ENCODE measurements at places on chromosomes 2 and 18.

GRCh38 chr2:188570370-188570769 lies 278.7 kb downstream of the GULP1 start:
- DNase-seq: no peak

GRCh38 chr2:238239543-238239862 lies 335 bp downstream of the HES6 start:
- no peak for DNase-seq

- no peak for DNase-seq
Observed at GRCh38 chr2:10845640-10846039, 33.1 kb upstream of the PDIA6 start.

- no peak for DNase-seq
Observed at GRCh38 chr2:41909584-41909983, 138.2 kb upstream of the PKDCC start.

- DNase-seq: no peak
Observed at GRCh38 chr18:22347606-22348511, 69.9 kb downstream of the CTAGE1 start.

GRCh38 chr18:72612894-72613533 lies 68.9 kb upstream of the CBLN2 start:
- no peak for DNase-seq

DNA sequence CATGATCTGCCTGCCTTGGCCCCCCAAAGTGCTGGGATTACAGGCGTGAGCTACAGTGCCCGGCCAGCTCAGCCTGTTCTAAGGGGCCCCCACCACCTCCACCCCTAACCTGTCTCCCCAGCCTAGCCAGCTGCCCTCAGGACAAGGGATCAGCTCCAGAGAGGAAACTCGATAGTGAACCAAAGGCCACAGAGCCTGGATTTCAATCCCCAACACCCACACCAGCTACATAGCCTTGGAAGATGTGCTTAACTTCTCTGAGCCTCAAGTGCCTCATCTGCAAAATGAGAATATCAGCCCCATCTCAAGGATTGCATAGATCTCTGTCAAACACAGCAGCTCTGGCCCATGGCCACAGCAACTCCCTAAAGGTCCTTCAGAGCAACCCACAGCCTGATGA lies 32.0 kb downstream of the BIN1 start:
- no peak for DNase-seq

GRCh38 chr18:59268721-59269562 lies 4.3 kb downstream of the RAX start:
- peak; percentile 48 for DNase-seq

DNA sequence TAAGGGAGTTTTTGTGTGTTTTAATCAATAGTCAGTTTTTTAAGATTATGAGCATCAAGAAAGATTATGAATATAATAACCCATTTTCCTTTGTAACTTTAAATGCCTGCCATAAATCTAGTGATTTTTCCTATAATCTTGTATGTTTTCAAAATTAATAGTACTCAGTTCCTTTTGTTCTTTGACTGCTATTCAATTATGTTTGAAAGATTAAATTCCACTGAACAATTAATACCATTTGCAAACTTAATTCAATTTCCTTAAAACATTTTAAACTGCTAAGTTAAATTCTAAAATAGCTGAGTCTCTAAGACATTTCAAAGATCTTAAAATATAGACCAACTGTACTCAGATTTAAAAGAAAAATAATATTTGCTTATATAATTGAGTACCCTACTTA lies 1173.9 kb upstream of the TMEFF2 start:
- no peak for DNase-seq

DNA sequence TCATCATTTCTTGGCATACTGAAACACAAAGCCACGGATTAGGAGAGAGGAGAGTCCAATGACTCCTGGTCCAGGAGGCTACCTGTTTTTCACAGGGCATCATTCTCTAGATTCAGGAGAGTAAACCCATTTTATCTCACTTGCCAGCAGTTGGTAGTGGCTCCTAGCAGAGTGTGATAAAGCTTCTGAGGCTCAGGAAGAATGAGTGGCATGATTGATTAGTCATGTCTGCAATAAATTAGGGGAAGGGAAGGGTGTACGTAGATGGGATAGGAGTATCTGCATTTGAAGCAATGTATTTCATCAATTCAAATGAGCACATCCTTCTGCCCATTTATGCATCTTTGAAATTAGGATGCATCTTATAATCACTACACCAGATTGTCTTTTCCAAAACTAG lies 31.1 kb upstream of the PNO1 start:
- DNase-seq: no peak

- DNase-seq: no peak
Observed at GRCh38 chr2:236665572-236666118, 96.0 kb downstream of the ACKR3 start.

Data from activated CD4-positive, alpha-beta T cell treated with anti-CD3 and anti-CD28 coated beads, Interleukin-2, Interleukin-4, amounts not matched to agents 100 ng/mL and 50 ng/mL, durations not matched to agents 16 hours and 8 hours (primary cell).